ENCODE measurements at places on chromosomes 12 and 14. TPM values are rescaled to one million over a fixed set of nuclear protein-coding genes. Genes with fewer than 3 reads are reported as not detected.

Gene YLPM1
- 31.9 TPM for total RNA-seq

GRCh38 chr12:7486512-7486911 lies 17.1 kb downstream of the CD163 start:
- DNase-seq: no peak

DNA sequence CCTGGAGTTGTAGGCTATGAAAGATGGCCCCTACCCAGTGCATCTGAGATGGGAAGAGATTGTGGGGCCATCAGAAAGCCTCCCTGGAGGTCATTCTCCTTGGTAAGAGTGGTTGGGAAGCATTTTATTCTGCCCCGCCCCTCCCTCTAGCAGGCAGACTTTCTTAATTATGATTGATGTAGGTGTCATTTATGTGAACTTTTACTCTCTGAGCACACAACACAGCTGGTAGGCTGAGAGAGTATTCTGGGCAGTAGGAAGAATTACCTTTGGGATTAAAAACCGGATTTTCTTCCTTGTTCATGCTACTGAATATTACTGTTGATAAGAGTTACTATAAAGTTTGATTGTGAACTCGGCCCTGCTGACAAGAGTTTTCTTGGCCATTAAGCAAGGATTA lies 266.8 kb downstream of the TTC6 start:
- no peak for DNase-seq

DNA sequence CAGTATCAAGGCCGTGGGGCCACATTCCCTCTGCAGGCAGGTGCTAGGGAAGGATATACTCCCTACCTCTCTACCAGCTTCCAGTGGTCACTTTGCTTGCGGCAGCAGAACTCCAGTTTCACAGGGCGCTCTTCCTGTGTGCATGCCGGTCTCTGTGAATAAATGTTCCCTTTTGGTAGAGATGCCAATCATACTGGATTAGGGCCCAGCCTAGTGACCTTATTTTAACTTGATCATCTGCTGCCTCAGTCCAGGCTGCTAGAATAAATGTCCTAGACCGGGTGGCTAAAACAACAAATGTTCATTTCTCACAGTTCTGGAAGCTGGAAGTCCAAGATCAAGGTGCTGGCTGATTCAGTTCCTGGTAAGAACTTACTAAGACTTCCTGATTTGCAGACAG lies 198.8 kb upstream of the TMEM132C start:
- DNase-seq: no peak

DNA sequence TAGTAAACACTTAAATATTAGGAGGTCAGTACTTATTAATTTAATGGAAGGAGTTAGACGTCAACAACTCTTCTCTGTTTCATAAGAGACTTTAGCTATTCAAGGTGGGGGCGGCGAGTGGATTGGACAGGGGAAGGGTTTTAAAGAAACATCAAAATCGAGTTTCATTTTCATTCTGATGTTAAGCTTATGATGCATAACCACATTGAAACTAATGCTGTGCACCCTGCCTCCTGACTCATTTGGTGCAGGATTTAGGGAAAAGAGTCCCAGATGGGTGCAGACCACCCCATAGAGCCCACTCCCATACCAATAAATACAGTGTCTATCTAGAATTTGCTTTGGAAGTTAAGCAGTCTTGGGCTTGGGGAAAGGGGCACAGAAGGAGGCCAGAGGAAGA lies 7.4 kb downstream of the ZBTB39 start:
- no peak for DNase-seq

Gene SIX4
- total RNA-seq: 18.3 TPM

DNA sequence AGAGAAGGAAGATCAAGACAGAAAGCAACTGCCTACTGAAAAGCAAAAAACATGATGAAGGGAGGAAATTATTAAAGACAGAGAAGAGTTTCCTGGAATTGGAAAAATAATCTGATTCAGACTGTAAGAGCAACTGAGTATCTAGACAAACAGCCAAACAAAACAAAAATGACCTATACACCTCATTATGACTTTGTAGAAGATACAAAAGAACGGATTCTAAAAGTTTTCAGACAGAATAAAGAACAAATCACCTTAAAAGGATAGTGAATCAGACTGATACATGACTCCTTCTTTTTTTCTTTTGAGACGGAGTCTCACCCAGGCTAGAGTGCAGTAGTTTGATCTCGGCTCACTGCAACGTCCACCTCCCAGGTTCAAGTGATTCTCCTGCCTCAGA lies 10.4 kb downstream of the OSBPL8 start:
- DNase-seq: no peak

DNA sequence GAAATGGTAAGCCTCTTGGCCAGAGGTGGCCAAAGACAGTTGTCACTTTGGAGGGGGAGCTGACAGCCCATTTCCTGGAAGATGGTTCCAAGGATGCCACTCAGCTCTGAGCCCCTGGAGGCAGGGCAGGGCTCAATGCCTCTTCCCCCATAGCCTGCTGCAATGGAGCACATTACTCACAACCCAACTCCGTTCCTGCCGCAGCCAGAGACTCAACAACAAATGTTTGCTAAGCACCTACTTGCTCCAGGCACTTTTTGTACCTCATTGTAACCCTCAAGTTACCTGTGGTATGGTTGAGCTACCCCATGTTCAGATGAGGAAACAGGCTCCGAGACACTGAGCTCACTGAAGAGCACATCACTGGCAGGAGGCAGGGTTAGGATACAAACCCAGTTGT lies 19.5 kb downstream of the IRF2BPL start:
- no peak for DNase-seq

DNA sequence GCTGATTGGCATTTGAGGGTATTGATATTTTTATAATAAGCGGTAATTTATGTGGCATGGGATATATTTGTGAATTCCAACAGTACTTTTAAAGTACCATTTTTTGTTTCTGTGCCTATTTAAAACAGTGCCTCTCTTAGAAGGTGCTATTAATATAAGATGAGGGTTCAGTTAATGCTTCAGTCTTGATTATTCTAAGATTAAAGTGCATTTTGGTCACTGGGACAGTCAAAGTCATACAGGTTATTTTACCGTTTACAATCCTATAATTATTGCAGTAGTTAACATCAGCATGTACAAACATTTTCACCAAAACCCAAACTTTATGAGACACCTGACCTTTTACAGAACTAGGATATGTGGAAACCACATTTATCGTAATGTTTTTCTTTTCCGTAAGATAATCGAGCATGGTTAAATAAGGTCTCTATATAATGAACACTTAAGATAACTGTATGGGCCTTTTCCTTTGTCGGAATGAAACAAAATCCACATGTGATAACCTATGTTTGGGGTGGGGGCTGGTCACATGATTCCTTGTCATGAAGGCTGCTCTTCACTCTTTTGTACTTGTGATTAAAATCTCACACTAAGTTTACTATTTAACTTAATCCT lies 37.7 kb upstream of the DNM1L start:
- DNase-seq: no peak

GRCh38 chr12:62604871-62605270 lies 138.2 kb downstream of the MON2 start:
- peak; percentile 67 for DNase-seq

DNA sequence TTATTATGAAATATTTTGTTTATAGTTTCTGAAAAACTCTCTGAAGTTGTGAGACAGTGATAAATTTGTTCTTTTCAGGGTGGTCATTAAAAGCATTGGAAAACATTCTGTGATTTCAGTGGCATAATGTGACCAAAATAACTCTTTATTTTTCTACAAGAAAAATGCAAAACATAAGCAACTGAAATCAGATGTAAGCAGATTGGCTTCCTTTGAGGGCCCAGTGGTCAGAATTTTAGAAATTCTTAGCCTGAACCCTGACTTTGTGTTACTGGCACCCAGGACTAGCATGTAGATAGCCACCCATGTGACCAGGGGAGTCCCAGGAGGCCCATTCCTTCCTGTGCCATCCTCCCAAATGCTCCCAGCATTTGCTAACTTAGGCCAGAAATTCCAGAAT lies 145.6 kb upstream of the SLC38A2 start:
- DNase-seq: no peak

Gene PYGL
- total RNA-seq: 58.6 TPM

Gene OR5AU1
- not detected for total RNA-seq

Gene PROX2
- not detected for total RNA-seq

DNA sequence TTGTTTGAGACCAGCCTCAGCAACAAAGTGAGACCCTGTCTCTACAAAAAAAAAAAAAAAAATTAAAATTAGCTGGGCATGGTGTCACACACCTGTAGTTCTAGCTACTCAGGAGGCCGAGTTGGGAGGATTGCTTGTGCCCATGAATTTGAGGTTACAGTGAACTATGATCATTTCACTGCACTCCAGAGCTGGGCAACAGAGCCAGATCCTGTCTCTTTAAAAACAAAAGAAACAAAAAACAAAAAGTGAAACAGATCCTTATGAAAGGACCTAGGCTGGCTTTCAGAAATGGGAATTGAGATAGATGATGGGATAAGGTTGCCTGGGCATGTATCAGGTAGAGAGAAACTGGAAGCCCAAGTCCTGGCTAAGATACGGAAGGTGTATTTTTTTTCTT lies 13.9 kb downstream of the ACTR6 start:
- no peak for DNase-seq

DNA sequence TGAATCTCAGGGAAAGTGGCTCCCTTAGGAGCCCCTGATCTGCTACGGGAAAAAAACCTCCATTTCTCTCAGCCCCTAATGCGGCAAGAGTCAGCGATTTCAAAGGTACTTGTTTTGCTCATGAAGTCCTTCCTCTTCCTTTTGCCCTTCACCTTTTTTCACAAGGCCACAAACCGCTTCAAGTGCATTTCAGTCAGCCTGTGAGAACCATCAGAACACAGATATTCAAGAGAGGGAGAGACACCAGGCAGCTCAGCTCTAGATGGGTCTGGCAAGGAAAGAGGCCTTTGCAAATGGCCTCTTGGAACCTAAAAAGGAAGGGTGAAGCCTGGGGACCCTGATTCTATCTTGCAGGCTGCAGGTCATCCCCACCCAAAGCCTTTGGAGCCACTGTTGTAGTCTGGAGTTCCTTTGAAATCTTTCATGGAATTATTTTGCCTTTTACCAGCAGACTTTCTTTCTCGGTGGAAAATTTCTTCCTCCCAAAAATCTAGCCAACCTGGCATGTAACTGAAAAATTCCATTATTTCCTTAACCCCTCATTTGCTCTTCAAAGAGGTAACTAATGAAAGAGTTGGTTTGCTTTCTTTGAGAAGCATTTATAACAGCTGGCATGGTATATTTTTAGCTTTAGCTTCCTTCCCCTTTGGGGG lies 145.0 kb downstream of the SAMD4A start:
- no peak for DNase-seq

Gene CAPZA3
- not detected for total RNA-seq

GRCh38 chr14:71487449-71487848 lies 444.8 kb upstream of the RGS6 start:
- DNase-seq: no peak

Gene SLC6A12
- total RNA-seq: under 0.01 TPM

GRCh38 chr14:100785626-100786025 lies 40.3 kb upstream of the MEG3 start:
- DNase-seq: no peak

- DNase-seq: no peak
Measured at GRCh38 chr14:100644784-100645183, 57.6 kb upstream of the BEGAIN start.

DNA sequence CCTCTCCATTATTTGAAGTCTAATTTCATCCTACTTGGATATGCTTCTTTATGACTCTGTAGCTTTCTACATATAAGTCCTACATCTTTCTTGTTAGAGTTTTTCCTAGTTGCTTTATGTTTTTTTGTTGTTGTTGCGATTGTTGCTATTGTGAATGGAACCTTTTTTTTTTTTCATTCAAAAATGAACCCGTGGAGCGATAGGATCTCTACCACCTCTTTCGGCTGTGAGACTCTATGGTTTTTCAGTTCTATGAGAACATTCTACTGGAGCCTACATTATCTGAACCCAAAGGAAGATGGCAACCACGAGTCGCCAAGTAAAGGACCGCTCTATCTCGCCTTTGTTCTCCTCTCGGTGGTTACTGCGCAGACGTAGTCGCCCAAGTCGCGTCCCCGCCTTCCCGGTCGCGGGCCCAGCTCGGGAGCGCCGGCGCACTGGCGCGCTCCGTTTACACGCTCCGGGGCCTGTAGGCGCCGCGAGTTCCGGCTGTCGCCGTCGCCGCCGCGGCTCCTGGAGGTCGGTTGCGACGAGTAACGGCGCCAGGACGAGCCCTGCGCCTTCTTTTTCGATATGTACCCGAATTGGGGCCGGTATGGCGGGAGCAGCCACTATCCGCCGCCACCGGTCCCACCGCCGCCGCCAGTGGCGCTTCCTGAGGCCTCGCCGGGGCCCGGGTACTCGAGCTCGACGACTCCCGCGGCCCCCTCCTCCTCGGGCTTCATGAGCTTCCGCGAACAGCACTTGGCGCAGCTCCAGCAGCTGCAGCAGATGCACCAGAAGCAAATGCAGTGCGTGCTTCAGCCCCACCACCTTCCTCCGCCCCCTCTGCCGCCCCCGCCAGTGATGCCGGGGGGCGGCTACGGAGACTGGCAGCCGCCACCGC lies at the start of gene YLPM1:
TSS of gene YLPM1 (plus strand) at position 400 of the 886 bp plus-strand sequence. CDS start at position 574, 174 bp downstream.
- DNase-seq: peak; percentile 96

- DNase-seq: no peak
Measured at GRCh38 chr12:12812174-12812573, 972 bp upstream of the DDX47 start.

DNA sequence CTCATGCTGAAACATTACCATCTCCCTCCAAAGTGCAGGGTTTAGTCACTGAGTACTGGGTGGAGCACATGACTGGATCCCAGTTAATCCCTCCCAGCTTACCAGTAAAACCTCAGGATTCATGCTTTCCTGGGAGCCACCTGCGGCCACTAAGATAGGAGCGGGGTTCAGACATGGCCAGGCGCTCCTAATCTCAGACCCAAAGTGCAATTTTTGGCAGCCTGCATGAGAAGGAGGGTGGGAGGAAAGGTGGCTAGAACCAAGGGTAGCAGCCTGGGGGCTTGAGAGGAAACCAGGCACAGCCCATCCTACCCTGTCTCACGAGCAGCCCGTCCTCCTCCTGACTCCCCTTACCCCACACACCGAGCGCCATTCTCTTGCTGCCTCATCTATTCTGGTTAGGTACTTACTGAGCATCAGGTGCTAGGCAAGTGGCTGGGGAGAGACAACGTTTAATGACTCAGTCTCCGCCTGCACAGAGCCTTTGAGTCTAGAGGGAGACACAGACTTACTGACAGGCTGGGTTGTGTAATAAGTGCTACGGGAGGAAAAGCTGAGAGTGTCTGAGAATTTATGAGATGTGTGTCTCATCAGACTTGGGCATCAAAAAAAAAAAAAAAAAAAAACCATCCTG lies 9.9 kb downstream of the GPRC5A start:
- DNase-seq: peak; percentile 91

Gene CIROP
- 1.0 TPM for total RNA-seq

GRCh38 chr12:55861396-55861795 lies 18.7 kb upstream of the MMP19 start:
- DNase-seq: no peak

- DNase-seq: no peak
Measured at GRCh38 chr14:56125772-56126636, 7.8 kb downstream of the PELI2 start.

- peak; percentile 55 for DNase-seq
Measured at GRCh38 chr14:104687601-104688504, 1.6 kb upstream of the INF2 start.

DNA sequence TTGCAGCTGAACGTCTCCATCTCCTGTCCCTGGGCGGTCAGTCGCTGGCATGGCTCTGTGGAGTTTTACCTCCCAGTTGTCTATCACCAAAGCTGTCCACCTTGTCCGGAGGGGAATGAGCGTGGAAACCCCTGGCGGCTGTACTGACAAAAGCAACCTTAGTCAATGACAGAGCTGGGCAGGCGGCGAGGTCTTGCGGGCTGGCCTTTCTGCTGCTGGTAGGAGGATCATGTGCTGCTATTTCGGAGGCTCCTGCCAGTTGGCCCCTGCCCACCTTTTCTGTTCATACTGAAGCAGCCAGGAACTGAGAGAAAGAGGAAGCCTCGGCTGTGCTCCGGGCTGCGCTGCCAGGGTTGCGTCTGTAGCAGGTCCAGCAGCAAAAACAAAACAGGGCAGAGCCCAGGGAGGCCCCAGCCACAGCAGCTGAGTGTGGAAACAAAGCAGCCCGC lies 57.7 kb downstream of the HMGA2 start:
- DNase-seq: peak; percentile 90

Data from fibroblast of lung (primary cell).